ENCODE measurements at places on chromosomes 3 and 15.

DNA sequence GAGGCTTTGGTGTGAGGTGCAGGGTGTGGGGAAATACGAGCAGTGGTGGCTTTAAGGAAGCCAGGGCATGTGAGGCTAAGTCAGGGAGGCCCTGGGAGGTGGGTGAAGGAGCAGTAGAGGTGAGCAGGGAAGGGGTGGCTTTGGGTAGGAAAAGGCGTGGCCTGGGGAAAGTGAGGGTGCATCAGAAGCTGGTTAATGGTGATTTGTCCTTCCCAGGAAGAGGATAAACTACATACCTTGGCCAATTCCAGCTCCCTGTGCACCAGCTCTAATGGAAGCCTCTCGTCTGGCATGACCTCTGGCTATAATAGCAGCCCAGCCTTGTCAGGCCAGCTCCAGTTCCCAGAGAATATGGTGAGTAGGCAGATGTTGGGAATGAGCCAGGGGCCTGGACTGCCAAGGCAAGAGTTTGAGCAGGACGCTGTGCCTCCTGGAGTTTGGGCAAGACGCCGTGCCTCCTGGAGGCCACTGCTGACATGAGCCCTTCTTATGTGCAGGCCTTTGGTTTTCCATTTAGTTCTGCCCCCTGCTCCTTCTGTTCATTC, 41.3 kb downstream of the CDAN1 start:
- no peak for DNase-seq

DNA sequence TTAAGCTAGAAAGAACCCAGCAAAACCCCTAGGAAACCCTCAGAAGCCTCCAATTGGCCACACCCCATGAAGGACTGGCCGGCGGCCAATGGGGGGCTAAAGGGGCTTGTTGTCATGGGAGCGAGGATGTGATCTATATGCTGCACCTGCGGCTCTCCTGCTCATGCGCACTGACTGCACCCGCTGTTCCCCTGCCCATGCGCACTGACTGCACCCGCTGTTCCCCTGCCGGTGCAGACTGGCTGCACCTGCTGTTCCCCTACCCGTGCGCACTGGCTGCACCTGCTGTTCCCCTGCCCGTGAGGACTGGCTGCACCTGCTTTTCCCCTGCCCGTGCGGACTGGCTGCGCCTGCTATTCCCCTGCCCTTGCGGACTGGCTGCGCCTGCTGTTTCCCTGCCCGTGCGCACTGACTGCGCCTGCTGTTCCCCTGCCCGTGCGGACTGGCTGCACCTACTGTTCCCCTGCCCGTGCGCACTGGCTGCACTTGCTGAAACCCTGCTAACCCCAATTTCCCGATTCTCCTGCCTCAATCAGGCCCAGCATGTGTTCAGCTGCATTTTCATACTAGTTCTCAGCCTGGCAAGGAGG, 16.8 kb upstream of the MCCC1 start:
- peak; percentile 55 for DNase-seq

GRCh38 chr15:29518442-29518841, 248.8 kb upstream of the NSMCE3 start:
- no peak for DNase-seq

DNA sequence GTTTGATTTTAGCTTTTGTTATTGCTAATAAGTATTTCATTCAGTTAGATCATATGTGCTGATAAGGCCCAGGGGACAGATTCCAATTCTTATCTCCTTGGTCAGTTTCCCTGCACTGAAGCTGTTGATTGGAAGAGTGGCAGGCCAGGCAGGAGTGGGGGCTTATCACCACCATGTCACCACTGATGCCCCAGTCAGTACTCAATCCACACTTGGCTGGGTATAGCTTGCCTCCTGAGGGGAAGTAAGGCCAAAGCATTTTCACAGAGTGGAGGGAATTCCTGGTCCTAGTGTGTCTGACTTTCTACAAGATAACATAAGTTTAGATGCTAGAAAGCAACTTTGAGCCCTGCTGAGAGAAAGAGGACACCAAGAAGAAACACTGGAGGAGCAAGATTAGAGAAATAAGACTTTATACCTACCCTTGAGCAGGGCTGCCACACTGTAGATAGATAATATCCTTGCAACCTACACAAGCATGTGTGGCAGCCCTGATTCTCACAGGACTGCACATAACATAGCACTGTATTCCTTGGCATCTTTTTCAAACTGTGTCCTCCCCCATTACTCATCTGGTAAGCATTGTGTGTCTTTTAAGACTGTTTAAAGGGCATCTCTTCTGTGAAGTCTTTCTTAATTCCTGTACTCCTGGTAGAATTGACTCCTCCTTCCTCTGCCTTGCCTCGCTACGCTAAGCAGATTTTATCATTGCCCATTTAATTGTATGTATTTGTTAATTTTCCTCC, 24.3 kb downstream of the OXNAD1 start:
- DNase-seq, result no peak

- DNase-seq, result no peak
These were observed 6.1 kb downstream of the BCL6 start for GRCh38 chr3:187739094-187739560.

DNA sequence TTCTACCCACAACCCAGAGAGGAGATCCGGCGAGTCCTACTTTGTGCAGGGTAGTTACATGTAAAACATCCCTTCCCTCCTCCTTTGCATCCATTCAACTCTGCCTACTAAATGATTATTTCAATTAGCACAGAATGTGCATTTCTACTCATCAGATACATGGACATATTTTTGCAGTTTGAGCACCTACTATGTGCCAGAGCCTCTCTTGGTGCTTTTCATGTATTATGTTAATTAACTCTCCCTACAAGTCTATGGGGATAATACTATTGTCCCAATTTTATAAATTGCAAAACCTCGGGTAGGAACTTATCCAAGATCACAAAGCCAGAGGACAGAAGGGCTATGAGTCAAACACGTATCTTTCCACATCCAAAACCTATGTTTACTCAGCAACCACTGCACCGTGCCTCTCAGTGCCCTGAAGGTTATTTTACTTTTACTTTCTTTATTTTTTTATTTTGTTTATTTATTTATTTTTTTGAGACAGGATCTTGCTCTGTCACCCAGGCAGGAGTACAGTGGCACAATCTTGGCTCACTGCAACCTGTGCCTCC, 432.8 kb downstream of the MAGI1 start:
- no peak for DNase-seq

DNA sequence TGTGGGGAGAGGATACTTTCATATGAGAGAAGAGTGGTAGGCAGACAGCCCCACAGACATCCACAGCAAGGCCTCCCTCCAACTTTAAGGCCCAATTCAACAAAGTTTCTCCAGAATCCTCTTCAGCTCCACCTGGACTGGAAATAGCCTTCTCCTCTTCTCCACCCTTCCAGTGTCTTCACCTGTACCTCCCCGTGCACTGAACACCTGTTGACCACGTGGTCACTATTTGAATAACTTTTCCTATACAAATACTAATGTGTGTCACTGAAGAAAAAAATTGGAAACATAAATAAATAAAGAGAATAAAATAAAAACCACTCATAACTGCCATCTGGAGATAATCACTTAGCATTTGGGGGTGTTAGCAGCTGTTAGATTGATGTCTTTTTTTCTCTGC, 52.9 kb downstream of the CCNL1 start:
- DNase-seq, result no peak

DNA sequence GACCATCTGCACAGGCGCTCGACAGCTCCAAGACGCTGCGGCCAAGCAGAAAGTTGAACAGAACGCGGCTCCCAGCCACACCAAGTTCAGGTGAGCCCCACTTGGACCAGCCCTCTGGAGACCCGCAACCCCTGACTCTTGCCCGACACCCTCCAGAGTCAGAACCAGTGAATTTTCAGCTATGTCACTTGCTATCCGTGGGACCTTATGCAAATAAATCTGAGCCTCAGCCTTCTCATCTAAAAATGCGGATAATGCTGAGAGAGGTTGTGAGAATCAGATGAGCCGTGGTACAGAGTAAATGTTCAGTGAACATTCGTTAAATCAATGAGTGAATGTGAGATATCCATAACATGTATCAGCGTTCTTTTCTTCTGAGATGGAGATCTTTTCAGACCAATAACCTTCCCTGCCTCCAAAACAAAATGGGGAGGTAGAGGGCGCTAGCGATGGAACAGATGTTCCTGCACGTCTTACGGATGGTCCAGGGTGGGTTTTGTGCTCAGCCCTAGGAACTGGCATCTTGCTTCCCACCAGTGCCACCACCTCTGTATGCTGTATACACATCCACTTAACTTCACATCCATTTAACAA, 524 bp downstream of the MRPS11 start:
- DNase-seq, result no peak

- DNase-seq, result no peak
These were observed 22.4 kb downstream of the ARL8B start for GRCh38 chr3:5144316-5144994.

GRCh38 chr3:159922861-159923312, 65.7 kb upstream of the IL12A start:
- DNase-seq, result no peak

DNA sequence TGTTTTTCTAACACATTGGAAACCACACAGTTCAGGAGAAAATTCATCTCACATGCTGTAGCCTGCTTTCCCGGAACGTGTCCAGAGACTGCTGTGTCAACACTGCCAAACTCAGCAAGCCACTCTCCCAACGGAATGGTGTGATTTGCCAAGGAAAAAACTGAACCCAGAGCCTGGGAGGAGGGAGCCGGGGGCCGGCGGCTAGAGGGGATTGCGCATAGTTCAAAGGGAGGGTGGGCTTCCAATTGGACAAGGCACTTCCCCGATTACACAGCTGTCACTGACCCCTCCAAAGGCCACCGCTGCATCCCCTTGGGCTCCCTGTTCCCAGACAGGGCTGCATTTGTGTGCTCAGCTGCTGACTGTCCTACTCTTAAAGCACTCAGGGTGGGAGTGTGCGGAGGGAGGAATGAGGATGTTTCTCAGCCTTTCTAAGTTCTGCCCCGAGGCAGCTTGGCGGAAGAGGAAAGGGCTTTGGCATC, 256.2 kb downstream of the ZNF621 start:
- DNase-seq, result no peak

DNA sequence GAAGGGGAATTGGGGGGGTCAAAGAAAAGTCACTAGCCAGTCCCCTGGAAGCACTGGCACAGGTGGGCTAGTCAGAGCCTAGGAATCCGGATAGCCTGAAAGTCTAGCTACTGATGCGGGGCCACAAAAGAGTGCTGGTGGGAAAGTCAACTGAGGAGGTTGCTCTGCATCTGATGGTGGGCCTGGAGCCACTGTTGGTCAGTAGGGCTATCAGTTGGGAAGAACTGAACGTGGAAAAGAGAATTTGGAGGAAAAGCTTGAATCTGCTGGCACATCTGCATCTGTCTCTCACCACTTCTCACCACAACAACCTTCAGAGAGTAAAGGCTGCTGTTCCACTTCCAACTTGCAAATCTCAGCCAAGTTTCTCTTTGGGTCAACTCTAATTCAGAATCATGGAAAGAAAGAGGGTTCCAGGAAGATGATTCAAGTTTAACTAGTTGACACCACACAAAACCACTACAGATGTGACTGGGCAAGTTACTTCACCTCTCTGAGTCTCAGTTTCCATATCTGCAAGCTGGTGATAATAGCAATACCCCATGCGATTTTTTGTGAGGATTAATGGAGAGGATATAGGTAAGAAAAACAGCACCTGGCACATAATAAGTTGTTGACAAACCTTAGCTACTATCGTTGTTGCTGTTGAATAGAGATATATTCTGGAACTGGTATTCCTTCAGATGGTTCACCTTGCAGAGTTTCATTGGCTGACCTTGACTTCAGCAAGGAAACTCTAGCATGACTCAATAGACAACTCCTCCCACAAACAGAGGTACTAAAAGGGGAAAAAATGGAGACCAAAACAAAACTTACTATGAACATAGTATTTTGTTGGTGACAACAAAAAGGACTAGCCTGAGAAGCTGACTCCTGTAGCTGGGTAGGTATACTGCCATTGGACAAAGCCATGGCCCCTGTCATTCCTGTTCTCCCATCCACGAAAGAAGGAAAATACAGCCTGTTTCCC, 280.2 kb upstream of the STT3B start:
- DNase-seq, result no peak

- DNase-seq, result no peak
These were observed 329.7 kb downstream of the RORA start for GRCh38 chr15:60899322-60899966.

DNA sequence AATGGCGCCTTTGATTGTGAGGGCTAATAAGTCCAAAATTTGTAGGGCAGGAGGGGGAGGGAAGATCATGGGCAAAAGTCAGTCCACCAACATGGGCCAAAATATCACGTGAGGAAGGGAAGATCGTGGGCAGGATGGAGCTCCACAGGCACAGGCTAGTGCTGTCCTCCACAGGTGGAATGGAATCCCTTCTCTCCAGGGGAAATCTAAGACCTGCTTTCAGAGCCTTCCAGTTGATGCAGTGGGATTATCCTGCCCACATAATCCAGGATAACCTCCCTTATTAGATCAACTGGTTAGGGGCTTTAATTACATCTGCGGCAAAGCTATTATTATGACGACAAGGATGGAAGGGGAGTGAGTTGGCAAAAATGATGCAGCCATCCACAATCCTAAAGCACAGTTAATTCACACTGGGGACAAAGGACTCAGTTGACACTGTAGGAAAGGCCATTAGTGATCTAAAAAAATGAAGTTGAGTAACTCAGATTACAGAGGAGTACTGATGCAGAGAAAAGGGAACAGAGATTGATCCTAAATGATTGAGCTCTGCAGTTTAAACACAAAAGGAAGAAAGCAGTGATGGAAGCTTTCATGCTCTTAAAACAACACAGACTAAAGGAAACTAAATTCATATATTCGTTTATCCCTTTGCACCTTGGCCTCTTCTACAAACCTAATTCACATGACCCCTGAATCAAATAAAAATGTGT, 159.8 kb downstream of the AKAP13 start:
- DNase-seq, result no peak

GRCh38 chr15:64037966-64038365, 8.3 kb downstream of the DAPK2 start:
- no peak for DNase-seq

GRCh38 chr15:38479266-38479665, 25.3 kb downstream of the FAM98B start:
- DNase-seq, result no peak

GRCh38 chr3:15051531-15051930, 13.6 kb downstream of the MRPS25 start:
- peak; percentile 60 for DNase-seq

DNA sequence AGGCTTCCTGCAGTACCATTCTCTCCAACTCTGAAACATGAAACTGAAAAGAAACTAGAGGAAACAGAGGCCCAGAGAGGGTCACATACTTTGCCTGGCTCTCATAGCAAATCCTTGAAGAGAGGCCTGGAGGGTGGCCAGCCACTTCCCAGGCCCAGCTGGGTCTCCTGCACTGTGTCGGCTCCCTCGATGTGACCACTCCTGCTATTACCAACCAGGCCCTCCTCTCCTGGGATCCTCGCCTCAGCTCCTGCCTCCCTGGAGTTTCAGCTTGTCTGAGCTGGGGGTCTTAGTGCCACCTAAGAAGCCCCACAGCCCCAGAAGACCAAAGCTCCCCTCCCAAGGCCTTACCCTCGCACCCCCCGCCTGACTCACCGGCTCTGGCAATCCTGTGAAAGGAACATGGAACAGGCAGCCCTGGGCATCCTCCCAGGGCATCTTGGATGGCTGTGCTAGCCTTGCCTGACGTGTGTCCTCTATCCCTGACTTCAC, 4.6 kb downstream of the LOXL1 start:
- DNase-seq, result no peak
